ENCODE measurements at places on chromosomes 16 and 17. TPM values are rescaled to one million over a fixed set of nuclear protein-coding genes. Genes with fewer than 3 reads are reported as not detected.

DNASE1L2 gene
- total RNA-seq, result 3.8 TPM

DPEP2 gene
- 159 TPM for total RNA-seq

CD300E gene
- total RNA-seq, result not detected

MT1A gene
- not detected for total RNA-seq

KIF2B gene
- total RNA-seq, result not detected

TBC1D3I gene
- total RNA-seq, result 0.73 TPM

NT5M gene
- total RNA-seq, result 2.9 TPM

DYNLRB2 gene
- total RNA-seq, result 1.2 TPM

C1QBP gene
- total RNA-seq, result 82.3 TPM

FBXL16 gene
- total RNA-seq, result 12.5 TPM

ARHGAP44 gene
- not detected for total RNA-seq

HS3ST3A1 gene
- not detected for total RNA-seq

SLC5A11 gene
- 0.80 TPM for total RNA-seq

TUBB3 gene
- total RNA-seq, result not detected

Measured in naive thymus-derived CD4-positive, alpha-beta T cell (primary cell).